Activated T-cell treated with anti-CD3 and anti-CD28 coated beads for 48 hours (primary cell): ENCODE measurements at places on chromosomes 3 and 15.

DNA sequence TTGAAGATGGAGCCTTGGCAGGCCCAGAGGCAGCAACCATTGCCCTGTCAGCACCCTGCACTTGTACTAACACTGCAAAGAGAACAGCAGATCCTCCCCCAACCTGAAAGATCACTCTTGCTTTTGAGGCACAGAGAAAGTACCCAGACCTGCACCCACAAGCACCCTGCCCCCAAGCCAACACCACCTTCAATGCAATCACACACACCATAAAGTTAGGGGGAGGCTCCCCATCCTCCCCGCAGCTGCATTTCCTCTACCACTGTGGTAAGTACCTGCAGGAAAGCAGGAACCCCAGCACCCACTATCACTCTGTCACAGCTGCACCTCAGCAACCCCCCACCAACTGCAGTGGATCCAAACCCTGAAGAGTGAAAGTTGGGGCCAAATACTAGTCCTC lies 12.0 kb downstream of the OR5K3 start:
- DNase-seq, result no peak

GRCh38 chr3:157460253-157460652 lies 23.6 kb downstream of the PTX3 start:
- no peak for DNase-seq

GRCh38 chr3:57582474-57583168 lies 14.5 kb downstream of the ARF4 start:
- DNase-seq, result no peak

DNA sequence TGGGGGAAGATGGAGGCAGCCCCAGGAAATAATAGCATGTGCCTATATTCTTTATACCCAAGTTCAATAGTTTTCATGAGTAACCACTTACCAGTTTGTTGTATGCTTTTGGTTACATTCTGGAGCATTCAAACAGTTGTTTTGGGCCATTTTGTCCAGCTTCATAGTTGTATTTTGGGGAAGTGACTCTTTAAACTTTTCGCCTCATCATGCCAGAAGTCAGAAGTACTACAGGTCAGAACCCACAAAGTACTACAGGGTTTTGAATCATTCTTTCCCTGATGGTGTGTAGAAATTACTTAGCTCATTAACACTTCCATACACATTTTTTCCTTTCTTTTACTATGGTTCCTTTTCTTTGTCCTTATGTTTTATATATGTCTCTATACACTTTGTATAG lies 210.6 kb downstream of the ARPP21 start:
- DNase-seq, result no peak
